CD4-positive, alpha-beta T cell treated with Interleukin-12 subunit alpha and Interleukin-12 subunit beta, for 1 hour (primary cell): ENCODE measurements at places on chromosomes 7 and 10.

- DNase-seq = no peak
Observed at GRCh38 chr10:58477122-58477521, 35.5 kb upstream of the BICC1 start.

DNA sequence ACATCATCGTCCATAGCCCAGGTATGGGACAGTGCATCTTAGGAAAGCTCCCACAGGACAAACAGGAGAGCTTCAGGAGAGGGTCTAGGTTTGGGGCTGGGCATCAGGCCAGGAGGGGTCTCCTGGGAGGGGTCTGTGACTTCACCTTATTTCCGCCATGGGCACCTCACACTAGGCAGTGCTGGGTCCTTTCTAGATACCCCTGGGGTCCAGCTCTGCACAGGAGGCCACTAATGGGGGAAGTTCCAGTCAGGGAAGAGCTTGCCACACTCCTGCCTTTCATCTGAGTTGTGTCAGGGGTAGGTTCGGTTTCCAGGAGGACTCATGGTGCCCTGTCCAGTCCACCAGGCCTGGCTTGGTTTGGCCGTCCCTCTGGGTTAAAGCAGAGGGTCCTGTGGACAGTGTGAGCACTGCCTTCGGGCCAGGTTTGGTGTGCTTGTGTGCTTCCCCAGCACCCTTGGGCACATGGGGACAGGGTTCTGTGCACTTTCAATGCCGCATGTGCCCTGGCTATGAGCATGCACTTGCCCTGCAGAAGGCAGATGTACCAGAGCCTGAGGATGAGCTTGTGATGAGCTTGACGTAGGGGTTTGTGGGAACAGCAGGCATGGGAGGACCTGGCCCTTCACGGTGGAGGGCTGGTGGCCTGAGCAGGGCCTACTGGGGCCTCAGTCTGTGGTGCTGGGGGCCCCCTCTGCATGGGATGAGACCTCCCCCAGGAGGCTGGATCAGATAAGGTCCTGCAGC is 377.7 kb upstream of the NUPR2 start:
- DNase-seq = no peak

DNA sequence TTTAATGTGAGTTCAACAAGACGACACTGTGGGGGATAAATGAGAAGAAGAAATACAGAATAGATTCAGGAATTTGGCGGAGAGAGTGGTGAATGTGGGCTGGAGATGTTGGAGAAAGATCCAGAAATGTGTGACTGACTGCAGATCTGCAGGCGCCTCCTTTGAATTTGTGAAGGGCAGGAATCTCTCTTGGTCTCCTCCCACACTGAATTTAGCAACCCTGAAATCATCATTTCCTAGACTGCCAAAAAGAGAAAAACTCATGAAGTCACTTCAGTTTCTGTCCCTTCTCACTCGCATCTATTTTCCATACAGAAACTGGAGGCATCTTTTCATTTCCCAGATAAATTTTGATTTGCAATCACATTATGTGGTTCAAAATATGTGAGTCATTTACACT is 128.7 kb downstream of the GNAI1 start:
- DNase-seq = no peak

GRCh38 chr7:138245216-138245615 is 169.0 kb downstream of the AKR1D1 start:
- DNase-seq = no peak

DNA sequence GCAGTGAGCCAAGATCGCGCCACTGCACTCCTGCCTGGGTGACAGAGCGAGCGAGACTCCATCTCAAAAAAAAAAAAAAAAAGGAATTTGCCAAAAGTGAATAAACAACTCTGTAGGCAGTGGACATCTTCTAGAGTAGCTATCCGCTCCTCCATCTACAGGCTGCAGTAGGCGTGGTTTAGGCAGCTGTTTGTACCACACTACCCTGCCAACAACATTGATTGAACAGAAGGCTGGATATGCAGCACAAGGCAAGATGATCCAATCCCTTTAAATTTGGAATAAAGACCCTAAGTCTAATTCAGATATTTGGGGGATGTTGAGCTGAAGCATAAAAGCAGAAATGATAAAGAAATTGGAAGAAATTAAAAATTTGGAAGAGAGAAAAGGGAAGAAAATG is 141.6 kb downstream of the TES start:
- DNase-seq = no peak

GRCh38 chr7:46685051-46685450 is 764.0 kb upstream of the IGFBP3 start:
- no peak for DNase-seq

- no peak for DNase-seq
Observed at GRCh38 chr10:3827266-3827665, 42.3 kb upstream of the KLF6 start.

DNA sequence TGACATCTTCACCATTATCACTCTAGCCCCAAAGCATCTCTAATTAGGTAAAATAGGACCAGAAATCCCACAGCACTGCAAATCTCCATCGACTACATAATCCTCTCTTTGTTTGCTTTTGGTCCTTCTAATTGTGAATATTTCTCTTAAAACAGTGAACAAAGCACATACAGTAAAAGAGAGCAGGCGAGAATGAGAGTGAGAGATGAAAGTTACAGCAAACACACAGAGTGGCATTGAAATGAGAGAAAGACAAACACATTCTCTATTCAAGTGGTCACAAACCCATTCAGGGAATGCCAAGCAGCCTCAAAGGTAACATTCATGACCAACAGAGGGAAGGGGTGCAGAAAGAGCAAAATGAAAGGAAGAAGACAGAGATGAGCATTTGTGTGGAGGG is 109.8 kb upstream of the PTN start:
- no peak for DNase-seq

GRCh38 chr10:129658376-129659072 is 191.5 kb downstream of the MGMT start:
- no peak for DNase-seq

- DNase-seq = no peak
Observed at GRCh38 chr10:15742836-15743235, 23.1 kb upstream of the ITGA8 start.

- no peak for DNase-seq
Observed at GRCh38 chr10:12663863-12664262, 314.5 kb downstream of the CAMK1D start.

GRCh38 chr7:8418629-8419245 is 14.7 kb upstream of the NXPH1 start:
- peak; percentile 59 for DNase-seq

DNA sequence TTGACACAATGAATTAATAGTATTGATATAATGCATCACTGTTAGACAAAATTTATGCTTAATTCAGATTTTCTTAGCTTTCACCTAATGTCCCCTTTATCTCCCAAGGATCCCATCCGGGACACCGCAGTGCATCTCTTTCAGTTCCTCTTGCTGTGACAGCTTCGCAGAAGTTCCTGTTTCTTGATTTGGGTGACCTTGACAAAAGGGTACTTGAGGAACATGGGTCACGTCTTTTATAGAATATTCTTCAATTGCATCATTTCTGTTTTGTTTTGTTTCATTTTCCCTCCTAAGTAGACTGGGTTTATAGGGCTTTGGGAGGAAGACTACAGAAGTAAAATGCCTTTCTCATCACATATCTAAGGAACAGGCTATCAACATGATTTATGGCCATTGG is 453.2 kb downstream of the DPP6 start:
- DNase-seq = no peak

DNA sequence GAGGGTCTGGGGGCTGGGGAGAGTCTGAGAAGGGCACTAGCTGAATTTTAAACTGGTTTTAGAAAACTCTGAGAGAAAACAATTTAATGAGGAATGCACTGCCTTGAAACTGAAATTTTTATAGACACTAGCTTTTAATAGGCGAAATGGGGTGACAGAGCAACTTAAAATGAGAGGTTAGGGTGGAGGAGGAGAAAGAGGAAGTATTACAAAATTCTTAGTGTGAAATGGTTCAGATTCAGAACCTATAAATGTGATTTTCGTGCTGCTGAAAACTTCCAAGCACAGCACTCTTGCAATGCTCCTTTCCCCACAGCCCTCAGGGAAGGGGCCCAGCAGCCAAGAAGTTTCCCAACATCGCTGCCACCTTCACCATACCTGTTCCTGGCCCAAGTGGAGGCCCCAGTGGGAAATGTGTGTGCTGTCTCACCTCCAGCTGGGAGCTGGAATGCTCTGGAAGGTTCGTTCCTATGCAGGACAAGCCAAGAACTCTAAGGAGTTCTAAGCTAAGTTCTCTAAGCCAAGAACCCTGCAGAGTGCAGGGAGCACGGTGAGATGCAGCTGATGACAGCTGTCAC is 60.0 kb downstream of the ATXN7L1 start:
- DNase-seq = no peak

DNA sequence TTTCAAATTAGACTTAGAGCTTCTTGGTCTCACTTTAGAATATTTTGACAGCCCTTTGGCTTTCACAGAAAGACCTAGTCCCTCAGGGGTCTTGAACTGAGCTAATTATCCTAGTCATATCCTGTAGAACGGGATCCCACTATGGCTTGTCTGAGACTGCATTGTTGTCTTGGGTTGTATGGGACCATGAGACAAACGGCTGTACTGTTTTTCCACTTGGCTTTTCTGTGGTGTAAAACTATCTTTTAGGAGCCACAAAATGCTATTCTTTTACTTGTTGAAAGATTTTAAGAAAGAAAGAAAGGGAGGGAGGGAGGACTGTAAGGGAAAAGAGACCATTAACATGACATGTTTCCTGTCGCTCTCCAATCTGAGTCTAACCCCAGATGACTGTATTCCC is 432.5 kb downstream of the AUTS2 start:
- no peak for DNase-seq

GRCh38 chr10:125009661-125010161 is 67.8 kb downstream of the ZRANB1 start:
- DNase-seq = no peak

GRCh38 chr10:89214566-89215165 is 7.5 kb upstream of the CH25H start:
- no peak for DNase-seq

- DNase-seq = no peak
Observed at GRCh38 chr7:30968747-30969603, 5.2 kb downstream of the GHRHR start.

DNA sequence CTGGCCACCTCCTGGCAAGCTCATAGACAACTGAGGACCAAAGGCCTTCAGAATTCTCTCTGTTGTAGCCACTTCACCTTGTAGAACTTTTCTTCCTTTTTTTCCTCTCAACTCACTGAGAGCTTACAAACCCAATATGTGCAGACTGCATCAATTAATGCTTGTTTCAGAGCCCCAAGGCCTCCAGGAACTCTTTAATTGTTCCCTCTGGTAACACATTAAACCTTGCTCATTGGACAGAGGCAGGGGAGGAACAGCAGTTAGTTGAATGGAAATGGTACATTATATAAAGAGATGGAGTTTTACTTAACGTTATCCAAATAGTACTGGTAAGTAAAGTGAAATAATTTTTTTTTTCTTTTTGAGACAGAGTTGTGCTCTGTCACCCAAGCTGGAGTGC is 25.2 kb downstream of the STMP1 start:
- DNase-seq = no peak

DNA sequence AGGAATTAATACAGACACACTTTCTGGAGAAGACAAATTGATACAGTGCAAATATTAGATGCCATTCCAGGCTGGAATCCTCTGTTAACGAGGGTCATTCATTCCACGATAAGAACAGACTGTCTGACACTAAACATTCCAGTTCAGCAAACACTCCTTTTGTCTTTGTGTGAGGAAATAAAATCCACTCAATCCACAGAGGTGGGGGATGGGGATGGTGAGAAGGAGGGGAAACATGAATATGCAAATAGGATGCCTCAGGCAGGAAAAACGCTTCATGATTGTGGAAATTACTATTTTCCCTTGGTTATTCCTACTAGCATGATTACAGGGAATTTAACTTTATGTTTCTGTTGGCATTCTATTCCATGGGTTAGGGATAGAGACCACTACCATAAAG is 196.9 kb upstream of the CDCA7L start:
- DNase-seq = no peak

DNA sequence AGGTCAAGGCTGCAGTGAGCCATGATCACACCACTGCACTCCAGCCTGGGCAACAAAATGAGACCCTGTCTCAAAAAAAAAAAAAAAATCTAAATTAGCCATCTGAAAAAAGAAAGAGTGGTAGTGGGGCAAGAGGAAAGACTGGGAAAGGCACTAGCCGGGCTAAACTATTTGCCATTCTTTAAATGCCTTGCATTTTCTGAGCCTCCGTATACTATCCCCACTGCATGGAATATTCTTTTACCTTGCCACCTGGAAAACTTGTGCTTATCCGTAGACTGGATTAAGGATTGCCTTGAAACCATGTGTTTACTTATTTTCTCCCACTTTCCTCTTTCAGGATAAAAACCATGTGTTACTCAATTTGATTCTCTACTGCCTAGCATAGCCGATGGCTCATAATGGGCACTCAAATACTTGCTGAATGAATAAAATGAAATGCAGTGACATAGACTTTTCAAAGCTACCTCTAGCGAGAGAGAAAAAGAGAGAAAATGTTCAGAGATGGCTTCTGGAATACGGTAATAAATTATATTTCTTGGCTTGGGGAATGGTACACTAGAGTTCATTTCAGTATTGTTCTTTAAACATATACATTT is 30.6 kb downstream of the HYCC1 start:
- DNase-seq = no peak

GRCh38 chr7:124338861-124339260 is 306.0 kb upstream of the TMEM229A start:
- no peak for DNase-seq

- no peak for DNase-seq
Observed at GRCh38 chr10:78920011-78920410, 148.8 kb upstream of the ZMIZ1 start.

DNA sequence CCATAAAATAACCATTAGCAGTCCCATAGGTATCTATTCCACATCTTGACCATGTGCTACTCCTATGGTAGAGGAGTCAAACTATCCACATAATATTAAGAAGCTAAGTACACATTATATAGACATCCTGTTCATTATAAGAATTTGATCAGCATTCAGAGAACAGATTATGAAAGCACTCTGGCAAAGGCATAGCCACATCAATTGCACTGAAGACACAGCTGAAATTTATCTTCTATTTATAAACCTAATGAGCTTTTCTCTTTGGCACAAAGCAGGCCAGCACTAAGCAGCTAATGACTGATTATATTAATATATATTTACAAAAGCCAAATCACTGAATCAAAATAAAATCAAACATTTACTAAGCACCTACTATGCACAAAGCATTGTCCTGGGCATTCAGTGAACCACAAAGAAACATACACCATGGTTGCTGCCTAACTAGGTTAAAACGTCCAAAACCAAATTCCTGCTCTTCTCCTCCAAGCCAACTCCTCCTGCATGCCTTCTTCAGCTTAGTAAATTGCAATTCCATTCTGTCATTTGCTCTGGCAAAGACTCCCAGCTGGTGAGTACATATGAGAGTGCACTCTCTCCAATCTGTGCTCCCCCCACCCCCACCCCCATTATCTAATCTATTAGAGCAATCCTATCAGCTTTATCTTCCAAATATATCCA is 122.6 kb upstream of the ASAH2 start:
- no peak for DNase-seq

DNA sequence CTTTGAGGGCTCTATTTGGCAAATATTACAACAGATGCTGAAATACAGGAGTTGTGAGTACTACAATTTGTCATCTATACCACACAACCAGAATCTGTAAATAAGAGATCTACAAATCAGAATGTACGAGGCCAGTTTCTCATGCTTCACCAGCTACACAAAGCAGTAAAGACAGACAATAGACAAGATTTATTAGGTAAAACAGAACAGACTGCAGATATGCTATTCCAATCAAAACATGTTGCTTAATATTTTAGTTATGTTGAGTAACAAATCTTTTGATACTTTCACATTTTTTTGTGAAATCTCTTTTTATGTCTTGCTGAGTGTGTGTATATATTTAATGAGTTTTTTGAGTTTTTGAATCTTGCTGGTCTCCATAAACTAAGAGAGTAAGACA is 109.1 kb downstream of the CHCHD3 start:
- no peak for DNase-seq

GRCh38 chr10:93465806-93466675 is 16.1 kb downstream of the MYOF start:
- DNase-seq = no peak
